NCI-H1436 (cell line): ENCODE measurements at places on chromosomes 7 and 10.

DNA sequence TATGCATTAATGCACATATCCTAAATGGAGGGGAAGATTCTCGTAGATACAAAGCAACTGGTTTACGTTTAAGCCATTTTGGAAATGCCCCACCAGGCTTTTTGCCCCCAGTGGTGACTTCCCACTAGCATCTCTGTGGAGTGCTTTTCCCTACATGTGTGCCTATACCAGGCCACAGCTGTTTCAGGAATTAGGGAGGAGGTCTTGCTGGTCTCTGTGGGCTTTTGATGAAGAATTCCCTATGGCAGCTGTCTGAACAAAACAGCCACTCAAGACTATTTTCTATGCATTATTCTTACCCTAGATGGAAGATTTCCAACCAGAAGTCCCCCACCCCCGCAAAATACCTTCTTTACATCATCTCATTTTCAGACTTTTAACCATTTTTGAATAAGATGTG, 52.0 kb upstream of the NMT2 start:
- no peak for DNase-seq

GRCh38 chr10:24889639-24890038, 62.8 kb downstream of the PRTFDC1 start:
- DNase-seq, result no peak

- no peak for DNase-seq
Observed at GRCh38 chr7:17963281-17963680, 23.0 kb upstream of the SNX13 start.

DNA sequence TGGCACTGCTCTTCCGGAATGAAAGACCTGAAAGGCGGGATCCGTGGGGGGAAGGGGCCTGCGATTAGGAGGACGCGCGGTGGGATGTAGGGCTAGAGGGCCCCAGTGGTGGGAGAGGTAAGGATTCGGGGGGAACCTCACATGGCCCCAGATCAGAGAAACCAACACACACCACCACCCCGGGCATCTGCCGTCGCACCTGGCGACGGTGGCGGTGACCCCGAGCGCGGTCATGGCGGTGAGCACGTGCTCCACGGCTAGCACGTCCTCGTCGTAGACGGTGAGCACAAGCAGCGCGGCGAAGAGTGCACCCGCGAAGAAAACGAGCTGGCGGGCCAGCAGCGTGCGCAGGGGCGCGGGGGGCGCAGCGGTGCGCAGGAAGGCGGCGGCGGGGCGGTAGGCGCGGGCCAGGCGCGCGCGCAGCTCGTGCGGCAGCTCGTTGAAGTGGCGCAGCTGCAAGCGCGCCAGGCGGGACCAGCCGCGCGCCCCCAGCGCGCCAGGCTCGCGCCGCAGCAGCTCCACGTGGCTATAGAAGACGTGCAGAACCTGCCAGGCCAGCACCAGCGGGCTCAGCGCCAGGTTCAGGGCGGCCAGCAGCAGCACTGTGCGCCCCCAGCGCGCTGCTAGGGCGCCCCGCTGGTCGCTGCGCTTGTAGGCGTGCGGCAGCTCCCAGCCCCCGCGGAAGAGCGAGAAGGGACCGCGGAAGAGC, 5.7 kb downstream of the ATG9B start:
- no peak for DNase-seq

GRCh38 chr10:10975647-10976046, 42.0 kb upstream of the CELF2 start:
- DNase-seq, result no peak

DNA sequence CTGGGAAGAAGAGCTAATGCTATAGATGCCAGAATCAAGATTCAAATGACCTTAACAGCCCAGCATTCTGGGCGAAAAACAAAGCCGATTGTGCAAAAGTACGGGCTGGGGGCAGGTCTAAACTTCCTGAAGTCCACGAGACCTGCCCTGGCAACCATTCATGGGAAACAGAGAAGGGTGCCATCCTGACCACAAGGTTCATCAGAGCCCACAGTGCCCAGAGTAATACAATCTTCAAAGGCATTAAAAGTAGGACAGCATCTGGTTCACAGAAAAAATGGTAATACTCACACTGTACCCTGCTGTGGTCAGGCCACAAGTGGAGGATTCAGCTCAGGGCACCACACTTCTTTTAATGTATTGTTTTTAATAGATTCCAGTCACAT, 36.1 kb downstream of the SORBS1 start:
- no peak for DNase-seq

DNA sequence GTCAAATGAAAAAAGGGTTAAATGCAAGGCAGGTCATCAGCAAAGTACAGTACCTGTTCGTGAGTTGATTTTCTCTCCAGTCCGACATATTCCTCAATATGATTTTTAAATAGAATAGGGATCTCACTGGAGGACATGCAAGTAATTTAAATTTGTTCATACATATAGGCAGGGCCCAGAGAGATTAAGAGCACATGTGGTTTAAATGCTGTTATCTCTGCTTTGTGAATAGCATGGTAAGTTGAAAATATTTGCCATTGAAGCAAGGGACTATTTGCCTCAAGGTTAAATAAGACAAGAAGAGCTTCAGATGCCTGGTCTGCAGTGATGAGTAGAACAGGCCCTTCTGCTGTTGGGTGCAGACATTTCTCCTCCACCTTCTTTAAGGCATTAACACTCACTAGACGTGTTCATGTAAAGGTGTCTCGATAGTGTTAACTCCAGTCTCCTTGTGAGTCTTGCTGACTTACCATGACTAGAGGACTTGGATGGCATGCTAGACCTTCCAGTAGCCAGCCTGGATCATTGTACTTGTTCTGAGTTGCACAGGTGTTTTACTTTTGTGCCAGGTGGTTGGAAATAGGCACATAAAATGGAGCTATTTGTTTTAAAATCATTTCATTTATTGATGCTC, 15.6 kb upstream of the AKR1C3 start:
- no peak for DNase-seq

GRCh38 chr7:79531116-79531515, 77.6 kb upstream of the MAGI2 start:
- no peak for DNase-seq

DNA sequence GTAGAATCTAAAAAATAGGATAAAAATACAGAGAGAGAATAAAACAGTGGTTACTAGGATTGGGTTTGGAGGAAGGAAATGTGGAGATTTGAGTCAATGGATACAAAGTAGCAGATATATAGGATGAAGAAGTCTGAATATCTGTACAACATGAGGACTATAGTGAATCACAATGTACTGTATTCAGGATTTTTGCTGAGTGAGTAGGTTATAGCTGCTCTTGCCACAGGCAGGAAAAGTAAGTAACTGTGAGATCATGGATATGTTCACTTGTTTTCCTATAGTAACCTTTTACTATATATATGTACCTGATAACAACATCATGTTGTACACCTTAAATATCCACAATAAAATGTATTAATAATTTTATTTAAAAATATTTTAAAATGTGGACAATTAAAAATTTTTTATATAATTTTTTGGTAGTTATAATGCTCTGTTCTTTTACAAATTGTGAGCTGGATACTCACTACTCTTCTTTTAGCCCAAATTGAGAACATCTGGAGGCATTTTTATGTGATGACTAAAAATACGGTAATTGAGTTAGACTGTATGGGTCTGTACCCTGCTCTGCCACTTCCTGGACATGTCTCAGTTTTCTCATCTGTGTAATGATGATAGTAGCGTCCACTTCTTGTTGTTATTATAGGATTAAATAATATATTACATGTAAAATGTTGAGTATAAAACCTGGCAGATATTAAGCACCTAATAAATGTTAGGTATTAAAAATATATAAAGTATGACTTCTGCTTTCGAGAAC, 439.1 kb downstream of the AUTS2 start:
- no peak for DNase-seq

DNA sequence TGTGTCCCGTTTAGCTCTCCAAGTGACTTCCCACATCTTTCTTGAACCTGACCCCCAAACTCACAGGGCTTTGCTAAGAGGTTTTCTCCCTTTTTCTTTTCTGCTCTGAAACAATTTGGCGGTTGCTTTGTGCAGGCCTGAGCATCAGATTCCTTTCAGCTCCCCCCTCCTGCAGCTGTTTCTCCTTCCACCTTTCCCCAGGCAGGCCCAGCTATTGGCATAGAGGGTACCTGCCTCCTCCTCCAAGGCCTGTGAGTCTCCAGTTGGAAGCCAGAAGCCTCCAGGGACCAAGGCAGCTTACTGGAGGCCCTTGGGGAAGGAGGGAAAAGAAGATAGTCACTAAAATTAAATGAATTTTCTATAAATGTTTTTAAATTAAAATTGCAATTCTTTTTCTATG, 7.7 kb downstream of the VAX1 start:
- no peak for DNase-seq

DNA sequence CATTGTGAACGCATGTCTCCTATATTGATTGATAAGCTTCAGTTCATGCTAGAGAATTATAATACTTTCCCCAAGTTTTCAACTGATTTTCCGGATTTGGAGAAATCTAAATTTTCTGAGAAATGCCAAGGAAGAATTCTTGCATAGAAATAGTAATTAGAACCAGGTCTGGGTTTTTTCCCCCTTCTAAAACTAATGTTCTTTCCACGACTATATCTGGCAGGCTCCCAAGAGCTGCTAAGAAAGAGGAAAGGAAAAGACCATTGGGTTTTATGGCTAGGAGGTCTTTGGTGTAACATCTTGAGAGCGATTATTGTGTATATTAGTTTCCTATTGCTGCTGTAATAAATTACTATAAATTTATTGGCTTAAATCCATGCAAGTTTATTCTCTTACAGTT, 71.8 kb upstream of the CACNB2 start:
- no peak for DNase-seq

GRCh38 chr7:18653381-18654155, 158.0 kb downstream of the HDAC9 start:
- no peak for DNase-seq

DNA sequence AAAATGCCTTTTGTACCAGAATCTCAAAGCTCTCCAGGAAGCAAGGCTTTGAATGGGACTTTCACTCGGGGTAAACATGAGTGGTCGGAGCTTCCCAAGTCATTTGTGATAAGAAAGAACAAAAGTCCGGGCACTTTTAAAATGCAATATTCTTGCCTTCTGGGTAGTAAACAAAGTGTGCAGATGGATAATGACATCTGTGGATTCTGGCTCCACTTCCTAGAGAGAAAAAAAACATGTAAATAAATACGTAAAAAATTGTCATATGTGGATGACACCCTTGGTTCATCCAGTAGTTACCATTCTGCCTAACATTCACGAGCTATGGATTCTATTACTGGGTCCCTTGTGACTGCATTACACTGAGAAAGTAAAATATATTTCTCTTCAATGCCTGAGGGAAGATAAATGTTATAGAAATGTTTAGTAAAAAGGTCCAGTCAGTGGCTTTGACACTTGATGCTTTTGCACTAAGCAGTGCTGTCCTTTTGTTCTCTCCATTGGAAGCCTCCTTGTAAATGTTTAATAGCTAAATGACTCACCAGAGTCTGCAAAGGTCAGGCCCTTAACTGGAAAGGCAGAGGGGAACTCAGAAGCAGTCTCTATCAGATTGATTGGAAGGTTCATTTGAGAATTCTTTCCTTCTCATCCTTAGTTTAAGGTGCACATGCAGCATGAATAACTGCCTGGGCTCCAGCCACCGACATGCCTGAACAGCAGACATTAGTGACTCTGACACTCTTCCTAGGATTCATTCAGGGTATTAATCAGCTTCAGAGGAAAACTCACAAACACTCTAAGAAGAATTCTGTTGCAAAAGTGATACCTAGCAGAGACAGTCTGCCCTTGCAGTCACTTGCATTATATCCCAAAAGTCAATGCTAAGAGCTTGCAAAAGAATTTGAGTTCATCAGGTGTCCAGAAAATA, 11.7 kb upstream of the EDRF1 start:
- no peak for DNase-seq
